ENCODE measurements at places on chromosomes 6 and 20.

GRCh38 chr6:144283646-144284477 is 1.3 kb upstream of the UTRN start:
- no peak for DNase-seq

DNA sequence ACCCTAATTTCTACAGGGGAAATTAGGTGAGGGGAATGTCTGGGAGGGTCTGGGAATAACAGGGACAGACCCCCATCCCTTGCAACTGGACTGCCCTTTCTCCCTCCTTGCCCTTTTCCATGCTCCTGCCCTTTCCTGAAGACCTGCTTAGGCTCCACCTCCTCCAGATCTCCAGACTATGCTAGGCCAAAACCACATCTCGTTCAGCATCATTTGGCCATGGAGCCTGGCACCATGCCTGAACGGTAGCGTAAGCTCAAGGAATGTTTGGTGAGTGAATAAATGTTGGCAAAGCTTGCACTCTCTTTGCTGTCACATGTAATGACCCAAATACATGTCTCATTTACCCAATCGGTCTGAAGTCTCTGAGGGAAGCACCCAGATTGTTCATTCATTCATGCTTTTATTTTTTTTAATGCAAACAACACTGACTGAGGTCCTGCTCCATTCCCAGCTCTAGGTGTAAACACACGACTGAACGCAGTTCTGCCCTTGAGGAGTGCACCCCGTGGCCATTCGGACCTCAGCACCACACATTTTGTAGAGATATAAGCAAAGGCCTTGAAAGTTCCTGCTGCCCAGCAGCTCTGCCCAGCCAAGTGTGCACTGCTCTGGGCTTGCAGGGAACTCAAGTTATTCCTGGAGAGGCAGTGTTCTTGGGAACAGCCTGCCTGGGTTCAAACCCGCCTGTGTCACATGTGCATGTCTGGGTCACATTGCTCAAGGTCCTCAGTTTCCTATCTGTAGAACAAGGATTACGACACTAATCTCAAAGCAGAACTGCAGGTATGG is 1.1 kb upstream of the GRM4 start:
- no peak for DNase-seq

GRCh38 chr20:23602241-23602640 is 3.5 kb downstream of the CST9 start:
- DNase-seq: no peak

DNA sequence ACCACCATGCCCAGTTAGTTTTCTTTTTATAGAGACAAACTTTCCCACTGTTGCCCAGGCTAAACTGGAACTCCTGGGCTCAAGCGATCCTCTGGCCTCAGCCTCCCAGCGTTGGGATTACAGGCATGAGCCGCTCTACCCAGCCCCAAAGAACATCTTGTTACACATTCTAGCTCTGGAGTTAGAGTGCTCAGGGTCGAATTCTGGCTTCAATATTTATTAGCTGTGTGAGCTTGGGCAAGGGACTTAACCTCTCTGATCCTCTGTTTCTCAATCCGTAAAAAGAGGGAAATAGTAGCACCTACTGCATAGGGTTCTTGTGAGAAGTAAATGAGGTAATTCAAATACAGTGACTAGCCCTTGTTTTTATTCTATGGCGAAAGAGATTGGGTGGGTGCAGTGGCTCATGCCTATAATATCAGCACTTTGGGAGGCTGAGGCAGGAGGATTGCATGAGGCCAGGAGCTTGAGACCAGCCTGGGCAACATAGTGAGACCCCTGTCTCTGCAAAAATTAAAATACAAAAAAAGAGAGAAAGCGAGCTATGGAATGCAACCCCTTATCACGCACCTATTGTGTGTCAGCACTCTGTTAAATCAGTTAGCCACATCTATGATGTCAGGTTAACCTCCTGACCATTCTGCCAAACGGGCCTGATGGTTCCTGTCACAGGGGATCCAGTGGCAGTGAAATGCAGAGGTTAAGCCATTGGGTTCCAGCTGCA is 19.7 kb downstream of the BCAS4 start:
- DNase-seq: no peak

GRCh38 chr6:56851541-56852259 is 103.2 kb upstream of the BEND6 start:
- peak; percentile 81 for DNase-seq

DNA sequence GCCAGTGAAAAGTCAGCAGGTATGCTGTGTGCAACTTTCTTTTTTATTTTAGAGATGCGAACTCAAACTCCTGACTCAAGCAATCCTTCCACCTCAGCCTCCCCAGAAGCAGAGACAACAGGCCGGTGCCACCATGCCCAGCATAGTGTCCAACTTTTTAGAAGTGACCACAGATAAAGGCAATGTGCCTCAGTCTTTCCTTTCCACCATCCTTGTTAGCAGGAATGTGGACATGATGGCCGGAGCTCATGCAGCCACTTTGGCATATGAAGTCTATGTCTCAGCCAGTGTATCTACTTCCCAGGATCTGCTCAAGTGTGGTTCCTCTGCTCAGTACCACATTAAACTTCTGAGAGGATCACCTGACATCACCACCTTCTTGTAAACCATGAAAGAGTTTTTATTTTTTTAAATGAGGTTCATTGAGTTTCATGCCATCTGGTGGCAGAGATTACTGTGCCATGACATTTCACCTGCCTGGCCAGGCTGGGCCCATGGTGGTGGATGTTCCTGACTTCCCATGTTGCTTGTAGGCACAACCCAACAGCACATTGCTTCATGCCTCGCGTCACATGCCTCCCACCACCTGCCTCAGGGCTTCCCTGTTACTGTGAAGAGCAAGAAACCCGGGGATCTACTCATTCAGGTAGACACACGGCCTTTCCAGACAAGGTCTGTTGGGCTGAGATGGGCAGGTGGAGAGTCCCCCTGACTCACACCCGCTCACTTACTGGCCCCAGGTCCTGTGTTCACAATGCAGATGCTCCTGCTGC is 216.5 kb downstream of the LY86 start:
- DNase-seq: no peak

- no peak for DNase-seq
These were observed 318.6 kb downstream of the LRFN2 start for GRCh38 chr6:40268614-40269013.

- no peak for DNase-seq
These were observed 220.2 kb upstream of the CEP162 start for GRCh38 chr6:84447651-84448050.

DNA sequence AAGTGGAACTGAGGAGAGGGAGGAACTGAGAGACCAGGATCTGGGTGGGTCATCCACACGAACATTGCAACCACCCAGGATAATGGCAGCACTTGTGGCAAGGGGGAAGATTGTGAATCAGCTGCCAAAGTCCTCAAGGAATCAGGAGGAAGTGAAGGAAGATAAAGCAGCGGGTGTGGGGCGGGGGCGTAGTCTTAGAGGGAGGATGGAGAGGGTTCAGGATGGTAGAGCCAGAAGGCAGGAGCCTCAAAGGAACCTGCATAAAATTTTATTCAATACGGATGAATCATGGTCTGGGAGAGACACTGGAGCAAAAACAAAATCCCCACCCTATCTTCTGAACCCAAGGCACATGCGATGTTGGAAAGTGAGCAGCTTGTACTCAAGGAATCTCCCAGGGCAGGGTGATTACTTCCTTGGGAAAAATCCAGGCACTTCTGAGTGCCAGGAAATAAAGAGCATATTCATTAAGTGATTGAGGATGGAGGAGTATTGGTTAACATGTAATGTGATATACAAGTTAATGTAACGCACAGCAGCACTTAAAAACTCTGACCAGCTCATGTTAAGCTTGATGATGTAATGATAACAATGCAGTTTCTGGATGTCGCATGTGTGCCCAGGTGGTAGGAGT is 82.0 kb upstream of the B3GAT2 start:
- no peak for DNase-seq

- DNase-seq: no peak
These were observed 9.5 kb downstream of the BMP7 start for GRCh38 chr20:57256908-57257307.

GRCh38 chr6:104639668-104640067 is 220.1 kb downstream of the HACE1 start:
- no peak for DNase-seq

DNA sequence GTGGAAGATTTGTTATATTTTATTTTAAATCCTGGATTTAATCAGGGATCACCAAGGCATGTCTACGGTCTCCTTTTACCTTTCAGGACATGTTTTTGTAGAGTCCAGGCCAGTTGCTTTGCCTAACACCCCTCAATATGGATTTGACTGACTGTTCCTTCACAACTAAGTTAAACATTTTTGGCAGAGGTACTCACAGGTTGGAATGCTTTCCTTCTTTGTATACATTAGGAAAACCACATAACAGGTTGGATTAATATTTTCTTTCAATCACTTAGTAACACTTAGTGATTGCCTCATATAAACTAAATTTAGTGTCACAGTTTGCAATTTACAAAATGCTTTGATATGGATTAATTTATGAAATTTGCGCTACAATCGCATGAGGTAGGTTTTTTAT is 64.5 kb downstream of the IPCEF1 start:
- no peak for DNase-seq

DNA sequence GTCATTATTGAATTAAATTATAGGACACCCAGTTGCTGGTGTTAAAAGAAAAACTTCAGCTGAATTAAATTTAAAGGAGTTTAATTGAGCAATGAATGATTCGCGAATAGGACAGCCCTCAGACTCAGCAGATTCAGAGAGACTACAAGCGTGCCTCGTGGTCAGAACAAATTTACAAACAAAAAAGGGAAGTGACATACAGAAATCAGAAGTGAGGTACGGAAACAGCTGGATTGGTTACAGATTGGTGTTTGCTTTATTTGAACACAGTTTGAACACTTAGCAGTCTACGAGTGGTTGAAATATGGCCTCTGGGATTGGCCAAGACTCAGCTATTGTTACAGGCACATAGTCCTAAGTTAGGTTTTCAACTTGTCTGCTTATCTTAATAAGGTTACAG is 25.8 kb upstream of the TNFRSF21 start:
- no peak for DNase-seq

DNA sequence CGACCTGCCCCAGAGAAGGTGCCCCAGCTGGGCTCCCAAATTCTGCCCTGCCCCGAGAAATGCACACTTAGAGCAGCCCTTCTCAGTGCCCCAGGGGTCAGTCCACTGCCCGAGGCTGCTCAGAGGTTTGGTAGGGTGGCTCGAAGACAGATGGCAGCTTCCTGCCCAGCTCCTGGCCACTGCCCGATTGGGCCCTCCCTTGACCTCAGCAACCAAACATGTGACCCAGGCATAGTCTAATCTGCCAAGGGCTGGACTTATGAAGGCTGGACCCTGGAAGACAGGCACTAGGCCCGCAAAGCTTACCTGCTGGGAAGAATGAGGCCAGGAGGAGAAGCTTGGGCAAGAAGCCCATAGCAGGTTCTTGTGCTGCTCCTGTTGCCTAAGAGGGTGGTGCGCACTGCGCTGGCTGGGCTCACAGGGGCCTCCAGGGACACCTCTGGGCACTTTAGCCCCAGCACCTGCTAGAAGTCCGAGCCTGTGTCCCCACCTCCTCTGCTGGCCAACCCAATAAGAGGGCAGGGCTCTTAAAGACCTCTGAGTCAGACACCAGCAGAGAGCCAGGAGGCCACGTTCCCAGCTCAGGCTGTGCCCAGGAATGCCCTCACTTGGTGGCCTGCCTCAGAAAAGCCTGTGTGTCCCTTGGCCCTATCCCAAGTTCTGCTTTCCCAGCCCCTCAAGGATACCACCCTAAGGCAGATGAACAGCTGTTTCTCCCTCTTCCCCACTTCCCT is 5.5 kb downstream of the SIGLEC1 start:
- DNase-seq: no peak

GRCh38 chr6:109306733-109307132 is 75.5 kb downstream of the CD164 start:
- no peak for DNase-seq

DNA sequence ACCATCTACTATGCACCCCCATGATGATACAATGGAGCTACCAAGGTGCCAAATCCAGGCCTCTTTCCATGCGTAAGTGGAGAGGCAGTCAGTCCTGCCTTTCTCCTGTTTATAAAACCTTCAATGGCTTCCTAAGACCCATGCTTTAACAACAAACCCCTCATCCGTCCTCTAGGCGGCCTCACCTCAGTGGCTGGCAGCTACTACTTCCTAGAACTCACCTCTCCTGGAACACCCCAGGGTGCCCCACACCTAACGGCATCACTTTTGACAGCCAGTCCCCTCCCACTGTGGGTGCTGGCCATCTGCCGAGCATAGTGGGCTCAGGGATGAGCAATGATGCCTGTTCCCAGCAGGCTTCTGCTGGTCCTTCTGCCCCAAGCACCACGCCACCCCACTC is 80.0 kb upstream of the TAB2 start:
- no peak for DNase-seq

DNA sequence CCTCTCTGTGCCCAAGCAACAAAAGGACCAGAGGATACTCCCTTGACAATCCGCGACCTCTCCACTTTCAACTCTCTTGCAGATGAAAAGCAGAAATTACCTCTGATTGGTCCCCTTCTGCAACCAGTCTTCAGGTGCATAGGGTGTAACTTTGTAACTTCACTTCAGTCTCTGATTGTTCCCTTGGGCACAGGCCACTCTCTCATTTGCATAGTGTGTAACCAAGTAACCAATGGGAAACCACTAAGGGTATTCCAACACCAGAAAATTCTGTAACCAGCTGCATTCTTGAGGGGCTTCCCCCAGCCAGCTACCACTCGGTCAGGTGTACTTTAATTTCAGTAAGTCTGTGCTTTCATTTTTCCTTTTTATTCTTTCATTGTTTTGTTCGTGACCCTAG is 4.4 kb upstream of the RAET1L start:
- no peak for DNase-seq

DNA sequence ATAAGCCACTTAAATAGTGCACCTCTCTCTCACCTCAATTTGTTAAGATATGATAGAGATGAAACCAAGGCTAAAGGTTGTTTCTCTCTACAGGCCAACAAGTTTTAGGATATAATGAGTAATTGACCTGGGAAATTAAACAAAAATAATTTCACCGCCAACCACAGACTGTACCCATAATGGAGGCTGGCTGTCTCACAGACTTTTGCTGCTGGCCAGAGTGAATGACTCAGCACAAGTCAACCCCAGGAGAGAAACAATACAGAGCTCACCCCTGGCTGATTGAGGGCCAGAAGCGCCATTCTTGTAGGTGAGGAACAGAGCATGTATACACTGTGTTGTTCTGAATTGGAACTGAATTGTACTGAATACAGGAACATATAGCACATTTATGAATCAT is 99.9 kb downstream of the CAP2 start:
- DNase-seq: no peak

DNA sequence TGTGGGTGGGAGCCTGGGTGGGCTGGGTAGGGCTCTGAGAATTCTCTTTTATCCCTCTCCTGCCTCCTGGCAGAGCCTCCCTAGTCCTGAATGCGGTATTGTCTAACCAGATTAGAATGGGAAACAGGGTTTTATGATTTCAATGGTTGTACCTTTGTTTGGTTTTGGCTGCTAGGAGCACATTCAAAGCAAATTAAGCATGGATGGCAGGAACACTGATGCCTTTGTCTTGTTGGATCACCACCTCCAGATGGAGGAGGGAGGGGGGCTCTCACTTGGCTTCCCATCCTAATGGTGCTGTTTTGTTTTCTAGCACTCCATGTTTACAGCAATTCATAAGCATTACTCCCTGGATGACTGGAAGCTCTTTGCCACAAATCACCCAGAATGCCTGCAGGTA is 11.6 kb downstream of the GMPR start:
- DNase-seq: peak; percentile 53

GRCh38 chr20:39960522-39961428 is 728.3 kb downstream of the MAFB start:
- no peak for DNase-seq

GRCh38 chr20:58065508-58066361 is 162.7 kb downstream of the ANKRD60 start:
- DNase-seq: no peak

Measured in HAP-1 (cell line).